ENCODE measurements at places on chromosomes 3 and 15.

- DNase-seq, result no peak
Observed at GRCh38 chr3:44108481-44108880, 133.2 kb upstream of the TOPAZ1 start.

DNA sequence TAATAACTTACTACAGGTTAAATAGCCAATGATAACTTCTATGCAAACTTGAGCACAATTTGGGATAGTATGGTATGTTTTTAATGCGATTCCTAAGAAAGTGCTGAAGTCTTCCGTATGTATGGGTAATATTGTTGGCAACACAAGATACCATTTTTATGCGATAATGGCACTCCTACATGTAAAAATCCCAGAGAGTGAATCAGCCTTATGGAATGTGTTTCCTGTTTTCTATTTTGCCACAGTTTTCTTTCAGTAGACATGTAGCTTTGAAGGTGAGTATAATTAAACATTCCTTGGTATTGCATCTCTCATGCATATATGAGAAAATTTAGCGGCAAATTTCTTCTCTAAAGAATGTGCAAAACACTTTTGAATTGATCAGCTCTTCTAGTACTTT is 396.8 kb upstream of the AZI2 start:
- no peak for DNase-seq

DNA sequence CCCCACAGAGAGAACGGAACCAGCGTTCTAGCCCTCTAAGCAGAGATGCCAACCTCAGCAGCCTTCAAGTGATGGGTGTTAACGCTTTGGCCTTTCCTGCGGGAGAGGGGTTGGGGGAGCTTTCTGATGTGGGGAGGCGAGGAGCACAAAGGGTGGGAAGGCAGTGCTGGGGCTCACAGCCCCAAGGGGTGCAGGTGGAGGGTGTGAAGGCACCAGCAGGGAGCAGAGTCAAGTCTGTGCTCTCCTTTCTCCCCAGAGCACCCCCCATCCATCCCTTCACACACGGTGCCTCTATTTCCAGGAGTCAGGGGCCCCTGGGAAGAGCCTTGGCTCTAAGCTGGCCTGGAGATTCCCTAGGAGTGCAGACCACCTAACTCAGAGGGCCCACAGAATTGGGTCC is 4.1 kb downstream of the C15orf62 start:
- no peak for DNase-seq

DNA sequence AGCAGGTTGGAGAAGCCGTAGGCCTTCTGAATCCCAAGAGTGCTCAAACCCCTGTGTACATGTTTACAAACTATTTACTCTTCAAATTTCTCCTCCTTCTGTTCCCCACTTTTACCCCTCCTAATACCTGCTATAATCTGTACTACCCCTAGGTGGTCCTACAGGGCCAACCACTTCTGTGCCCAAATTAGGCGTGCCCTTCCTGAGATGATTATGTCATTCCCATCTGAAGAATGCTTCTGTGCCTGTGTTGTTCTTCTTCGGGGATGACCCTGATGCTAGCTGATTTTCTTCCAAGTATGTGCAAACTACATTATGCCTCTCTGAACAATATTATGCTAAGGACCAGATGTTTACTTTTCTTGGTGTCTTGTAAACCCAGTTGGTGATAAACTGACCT is 20.5 kb downstream of the RBP2 start:
- DNase-seq, result no peak

DNA sequence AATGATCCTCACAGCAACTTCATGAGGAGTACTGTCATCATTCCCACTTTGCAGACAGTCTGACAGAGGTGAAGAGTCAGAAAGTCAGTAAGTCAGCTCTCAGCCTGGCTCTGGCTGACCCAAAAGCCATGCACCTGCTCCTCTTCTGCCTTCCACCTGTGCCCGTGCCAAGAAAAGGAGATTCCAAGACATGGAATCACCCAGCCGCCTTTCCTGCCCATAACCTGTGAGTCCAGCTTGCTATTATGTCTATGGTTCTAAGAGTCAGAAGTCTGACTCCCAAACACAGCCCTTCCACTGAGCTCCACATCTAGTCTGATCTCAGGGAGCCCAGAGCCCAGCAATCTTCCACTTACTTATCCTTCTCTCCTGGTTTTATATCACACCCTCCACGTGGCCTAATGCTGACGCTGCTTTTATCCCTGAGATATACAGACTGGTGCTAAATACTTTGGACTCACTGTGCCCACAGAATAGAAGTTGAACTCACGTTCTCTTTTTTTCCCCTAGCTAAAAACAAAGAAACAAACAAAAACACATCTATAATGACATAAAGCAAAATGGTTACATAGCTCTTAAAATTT is 66.0 kb downstream of the PLD1 start:
- no peak for DNase-seq

GRCh38 chr15:88800026-88800425 is 3.2 kb upstream of the ACAN start:
- no peak for DNase-seq

DNA sequence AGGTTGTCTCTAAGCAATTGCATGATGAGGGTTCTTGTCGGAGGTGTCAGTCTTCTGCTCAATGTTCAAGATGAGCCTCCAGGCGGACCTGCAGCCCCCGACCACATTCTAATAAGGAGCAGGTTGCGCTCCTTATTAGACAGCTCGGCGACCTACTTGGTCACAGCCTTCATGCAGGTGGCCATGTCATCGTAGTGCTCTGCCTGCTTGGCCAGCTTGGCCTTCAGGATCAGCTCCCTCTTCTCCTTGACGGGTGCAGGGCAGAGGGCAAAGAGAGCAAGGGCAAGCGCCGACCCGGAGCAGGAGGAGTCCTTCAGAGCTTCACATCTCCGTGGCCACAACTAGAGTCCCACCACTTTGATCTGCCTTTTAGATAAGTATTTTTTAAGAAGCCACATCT is 113.5 kb downstream of the RASA2 start:
- DNase-seq, result no peak

DNA sequence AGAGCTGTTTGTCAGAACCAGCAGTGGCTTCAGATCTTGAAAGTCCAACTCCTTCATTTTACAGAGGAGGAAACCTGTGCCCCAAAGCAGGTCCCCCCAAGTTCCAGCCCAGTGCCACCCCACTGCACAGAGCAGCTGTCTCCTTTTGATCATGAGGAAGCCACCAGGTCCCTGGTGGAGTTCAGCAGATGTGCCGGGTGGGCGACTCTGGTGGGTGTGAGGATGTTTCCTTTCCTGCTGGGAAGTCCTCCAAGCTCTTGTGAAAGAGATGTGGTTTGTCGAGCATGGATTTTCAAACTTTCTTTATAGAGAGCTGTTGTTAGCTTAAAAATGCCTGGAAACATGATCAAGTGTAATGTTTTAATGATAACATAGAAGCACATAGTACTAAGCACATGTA is 52.0 kb downstream of the SMAD3 start:
- no peak for DNase-seq

DNA sequence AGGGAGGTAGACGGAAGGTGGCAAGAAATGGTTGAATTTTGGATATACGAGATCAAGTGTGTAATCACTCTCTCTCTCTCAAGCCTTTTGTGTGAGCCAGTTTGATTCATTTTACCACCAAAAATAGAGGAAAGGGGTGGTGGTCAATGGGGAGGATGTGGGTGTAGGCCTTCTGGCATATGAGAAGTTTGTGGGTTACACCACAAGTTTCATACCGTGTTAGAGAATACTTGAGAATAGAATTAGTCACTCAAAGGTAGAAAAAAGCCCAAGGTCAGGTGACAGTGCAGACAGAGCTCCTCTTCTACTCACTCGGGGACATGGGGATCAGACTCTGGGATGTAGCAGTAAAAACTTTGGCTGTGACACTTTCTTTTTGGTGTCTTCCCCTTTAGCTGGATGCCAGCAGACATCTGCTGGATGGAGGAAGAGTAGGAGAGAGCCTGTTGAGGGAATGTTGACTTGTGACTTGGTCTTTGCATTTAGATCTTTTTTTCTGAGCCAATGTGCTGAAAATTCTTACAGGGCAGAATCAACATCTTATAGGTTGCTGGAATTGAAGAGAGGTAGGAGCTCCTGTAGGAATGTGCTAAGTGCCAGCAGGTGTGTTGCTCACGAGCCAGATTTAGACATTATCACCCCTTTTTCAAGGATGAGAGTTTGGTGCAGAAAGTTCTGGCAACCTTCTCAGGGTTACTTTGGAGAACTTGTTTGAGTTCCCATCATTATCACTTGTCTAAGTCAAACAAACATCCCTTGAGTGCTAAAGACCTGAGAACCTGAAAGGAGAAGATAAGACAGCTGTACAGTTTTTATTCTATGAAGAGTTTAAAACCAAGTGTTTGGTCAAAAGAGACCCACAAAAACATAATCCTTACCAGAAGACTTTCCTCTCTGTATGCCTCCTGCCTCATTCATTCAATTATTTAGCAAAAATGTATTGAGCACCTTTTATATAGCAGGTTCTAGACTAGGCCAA is 43.9 kb upstream of the RYK start:
- DNase-seq, result no peak

DNA sequence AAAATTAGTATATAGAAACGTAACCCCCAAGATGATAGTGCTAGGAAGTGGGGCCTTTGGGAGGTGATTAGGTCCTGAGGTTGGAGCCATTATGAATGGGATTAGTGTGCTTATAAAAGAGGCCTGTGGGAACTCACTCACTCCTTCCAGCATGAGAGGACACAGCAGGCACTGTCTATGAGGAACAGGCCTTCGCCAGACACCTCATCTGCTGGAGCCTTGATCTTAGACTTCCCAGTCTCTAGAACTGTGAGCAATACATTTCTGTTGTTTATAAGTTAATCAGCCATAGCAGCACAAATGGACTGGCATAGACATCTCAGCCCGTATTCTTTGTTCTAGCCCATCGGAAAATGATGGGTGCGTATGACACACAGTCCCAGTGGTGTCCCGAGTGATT is 152.3 kb downstream of the GABRG3 start:
- DNase-seq, result no peak

DNA sequence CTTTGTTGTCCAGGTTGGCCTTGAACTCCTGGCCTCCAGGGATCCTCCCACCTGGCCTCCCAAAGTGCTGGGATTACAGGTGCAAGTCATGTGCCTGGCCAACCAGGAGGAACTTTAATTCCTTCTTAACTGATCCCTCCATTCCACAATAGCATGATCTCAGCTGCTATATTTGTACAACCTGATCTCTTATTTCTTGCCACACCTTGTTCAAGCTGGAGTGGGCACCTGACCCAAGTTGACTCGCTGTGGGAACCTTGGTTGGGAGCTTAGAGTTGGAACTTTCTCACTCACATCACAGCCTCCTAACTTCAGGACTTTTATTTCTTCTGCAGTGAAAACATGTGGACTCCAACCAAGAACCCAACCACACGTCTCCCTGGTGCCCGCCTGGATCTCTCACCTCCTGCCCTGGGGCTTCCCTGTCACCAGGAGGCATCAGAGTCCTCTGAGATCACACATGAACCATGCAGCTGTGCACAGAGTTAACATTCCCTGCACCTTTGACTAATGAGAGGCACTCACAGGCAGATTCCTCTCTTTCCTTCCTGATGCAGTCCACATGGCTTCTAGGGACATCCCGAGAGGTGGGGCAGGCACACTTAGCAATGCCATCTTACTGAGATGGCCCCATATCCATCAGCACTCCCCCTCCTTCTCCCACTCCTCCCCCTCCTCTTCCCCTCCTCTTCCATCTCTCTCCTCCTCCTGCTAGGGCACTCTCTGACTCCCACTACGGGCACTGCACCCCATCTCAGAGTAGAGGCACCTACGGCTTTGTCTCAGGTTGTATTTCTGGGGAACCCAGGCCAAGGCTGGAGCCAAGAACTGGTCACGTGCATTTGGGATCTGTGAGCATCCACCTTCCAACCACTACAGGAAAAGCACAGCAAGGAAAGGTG is 9.7 kb upstream of the CYFIP1 start:
- DNase-seq, result no peak

GRCh38 chr3:53190659-53191058 is 29.6 kb downstream of the PRKCD start:
- DNase-seq, result no peak

DNA sequence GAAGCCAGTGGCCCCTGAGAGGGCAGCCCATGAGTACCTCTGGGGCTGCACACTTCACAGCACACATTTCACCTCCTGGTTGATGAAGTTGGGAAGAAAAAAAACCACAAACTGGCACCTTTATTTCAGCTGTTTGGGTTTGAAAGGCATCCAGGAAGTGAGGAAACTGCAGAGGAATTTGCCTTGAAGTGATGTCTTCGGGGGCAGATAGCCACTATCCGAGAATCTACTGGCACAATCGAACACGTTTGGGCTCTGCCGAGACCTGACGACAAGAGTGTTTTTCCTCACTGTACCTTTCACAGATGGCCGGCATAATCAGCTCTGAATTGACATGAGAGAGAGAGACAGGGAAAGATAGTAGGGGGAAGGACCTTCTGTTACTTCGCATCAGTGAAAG is 59.7 kb downstream of the LRIG1 start:
- no peak for DNase-seq

DNA sequence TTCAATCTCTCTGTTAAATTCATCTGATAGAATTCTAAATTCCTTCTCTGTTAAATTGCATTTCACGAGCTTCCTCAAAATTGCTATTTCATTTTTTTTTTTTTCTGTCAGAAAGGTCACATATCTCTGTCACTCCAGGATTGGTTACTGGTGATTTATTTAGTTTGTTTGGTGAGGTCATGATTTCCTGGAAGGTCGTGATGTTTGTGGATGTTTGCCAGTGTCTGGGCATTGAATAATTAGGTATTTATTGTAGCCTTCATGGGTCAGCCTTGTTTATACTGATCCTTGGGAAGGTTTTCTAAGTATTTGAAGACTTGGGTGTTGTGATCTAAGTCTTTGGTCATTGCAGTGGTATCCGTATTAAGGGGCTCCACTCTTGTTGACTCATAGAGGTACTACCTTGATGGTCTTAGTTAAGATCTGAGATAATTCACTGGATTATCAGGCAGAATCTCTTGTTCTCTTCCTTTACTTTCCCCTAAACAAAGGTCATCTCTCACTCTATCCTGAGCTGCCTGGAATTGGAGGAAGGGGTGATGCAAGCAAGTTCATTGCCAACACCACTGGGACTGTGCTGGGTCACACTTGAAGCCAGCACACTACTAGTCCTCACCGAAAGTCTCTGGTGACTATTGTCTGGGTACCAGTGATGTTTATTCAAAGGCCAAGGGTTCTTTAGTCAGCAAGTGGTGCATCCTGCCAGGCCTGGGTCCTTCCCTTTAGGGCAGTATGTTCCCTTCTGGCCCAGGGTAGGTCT is 231.1 kb downstream of the GBE1 start:
- no peak for DNase-seq

Measured in thoracic aorta (tissue), 2 donors.